T-cell (primary cell): ENCODE measurements at places on chromosomes 2 and 18.

DNA sequence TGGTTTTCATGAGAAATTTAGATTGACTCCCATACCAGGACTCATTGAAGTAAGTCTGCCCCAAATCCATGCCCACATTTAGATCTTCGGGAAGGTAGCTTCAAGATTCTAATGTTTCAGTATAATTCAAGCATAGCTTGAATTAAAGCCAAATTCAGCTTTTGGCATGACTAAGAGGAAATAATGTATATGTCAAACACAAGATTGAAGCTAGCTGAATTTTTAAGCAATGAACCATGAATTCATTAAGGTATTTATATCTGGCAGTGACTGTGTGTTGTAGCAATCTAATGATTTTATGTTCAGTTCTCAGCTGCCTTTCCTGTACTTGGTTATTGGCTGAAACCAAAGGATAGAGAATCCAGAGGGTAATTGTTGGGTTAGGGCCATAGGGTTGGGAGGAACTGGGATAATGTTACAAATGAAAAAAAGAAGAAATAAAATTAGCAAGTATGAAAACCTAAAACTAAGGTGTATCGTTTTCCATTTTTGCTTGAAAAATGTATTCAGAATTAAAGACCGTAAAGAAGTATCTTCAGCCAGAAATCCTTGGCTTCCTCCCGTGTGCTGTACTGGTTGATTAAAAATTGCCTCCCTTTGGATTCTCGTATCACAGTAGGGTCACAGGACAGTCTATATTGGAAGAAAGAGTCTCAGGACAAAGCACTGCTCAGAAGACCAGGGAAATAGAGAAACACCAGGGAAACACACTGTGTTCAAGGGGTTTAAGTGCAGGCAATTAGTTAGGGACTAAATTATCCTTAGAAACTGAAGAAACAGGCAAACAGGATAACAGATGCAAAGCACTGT lies 119.0 kb upstream of the FN1 start:
- no peak for DNase-seq

DNA sequence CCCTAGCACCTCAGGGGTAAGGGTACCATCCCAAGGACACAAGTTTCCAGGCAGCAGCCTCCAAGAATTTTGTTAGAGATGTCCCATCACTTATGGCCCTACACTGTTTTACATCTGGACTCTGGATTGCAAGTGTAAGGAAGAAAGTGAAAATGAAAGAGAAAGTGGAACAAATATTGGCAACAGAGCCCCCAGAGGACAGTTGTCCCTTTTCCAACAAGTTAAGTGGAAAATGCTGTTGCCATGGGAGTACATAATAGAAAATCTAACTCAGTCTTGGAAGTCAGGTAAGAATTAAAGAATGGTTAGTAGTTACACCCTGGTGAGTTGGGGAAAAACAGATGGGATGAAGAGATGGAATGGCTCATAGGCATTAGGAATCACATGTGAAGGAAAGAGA lies 50.6 kb downstream of the TTC21B start:
- DNase-seq = no peak

GRCh38 chr2:160432633-160433032 lies 61.0 kb downstream of the RBMS1 start:
- no peak for DNase-seq

DNA sequence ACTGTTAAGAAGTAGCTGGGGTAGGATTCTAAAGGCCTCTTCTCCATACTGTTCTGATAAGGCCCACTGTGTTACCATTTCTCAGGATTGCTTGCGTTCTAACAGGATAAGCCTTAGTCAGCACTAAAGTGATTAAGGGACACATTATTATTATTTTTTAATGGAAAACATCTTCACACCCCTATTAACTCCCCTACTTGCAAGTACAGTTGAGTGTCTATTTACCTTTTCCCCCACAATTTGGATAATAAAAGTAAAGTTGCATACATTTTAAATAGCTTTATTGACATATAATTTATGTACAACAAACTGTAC lies 9.0 kb downstream of the REL start:
- DNase-seq = no peak

GRCh38 chr2:30172627-30173026 lies 25.8 kb downstream of the YPEL5 start:
- DNase-seq = no peak

DNA sequence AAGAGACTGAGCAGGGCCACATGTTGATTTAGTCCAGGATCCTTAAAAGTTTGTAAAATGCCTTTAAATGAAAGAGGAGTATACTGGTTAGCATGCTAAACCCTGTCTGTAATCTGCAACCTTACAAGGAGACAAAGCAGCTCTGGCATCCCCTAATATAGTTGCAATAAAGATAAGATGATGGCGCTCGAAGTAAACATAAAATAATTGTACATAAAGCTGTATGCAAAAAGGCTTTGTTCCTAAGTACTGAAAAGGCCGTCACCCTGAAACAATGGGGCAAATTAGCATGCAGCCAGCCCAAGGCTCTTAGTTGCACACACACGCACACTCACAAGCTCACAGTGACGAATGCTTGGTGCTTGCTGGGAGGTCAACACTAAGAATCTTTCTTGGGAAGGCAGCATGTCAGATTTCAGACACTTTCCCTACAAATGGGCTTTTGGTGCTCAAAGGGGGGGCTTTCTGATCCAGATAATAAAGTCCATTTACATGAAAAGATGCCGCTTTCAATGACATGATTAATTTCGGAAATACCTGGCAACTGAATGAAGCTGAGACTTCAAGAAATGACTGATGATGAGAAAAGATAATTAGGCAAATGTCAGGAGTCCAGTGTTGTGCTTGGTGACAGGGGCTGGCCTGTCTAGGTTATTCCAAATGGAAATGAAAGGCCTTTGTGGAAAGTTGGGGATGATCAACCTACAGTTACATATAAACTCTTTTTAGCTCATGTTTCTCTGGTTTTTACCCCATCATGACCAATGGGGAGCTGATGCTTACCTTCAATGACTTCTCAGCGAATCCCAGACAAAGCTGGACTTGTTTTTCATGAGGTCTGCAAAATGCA lies 370.3 kb downstream of the MEIS1 start:
- no peak for DNase-seq

DNA sequence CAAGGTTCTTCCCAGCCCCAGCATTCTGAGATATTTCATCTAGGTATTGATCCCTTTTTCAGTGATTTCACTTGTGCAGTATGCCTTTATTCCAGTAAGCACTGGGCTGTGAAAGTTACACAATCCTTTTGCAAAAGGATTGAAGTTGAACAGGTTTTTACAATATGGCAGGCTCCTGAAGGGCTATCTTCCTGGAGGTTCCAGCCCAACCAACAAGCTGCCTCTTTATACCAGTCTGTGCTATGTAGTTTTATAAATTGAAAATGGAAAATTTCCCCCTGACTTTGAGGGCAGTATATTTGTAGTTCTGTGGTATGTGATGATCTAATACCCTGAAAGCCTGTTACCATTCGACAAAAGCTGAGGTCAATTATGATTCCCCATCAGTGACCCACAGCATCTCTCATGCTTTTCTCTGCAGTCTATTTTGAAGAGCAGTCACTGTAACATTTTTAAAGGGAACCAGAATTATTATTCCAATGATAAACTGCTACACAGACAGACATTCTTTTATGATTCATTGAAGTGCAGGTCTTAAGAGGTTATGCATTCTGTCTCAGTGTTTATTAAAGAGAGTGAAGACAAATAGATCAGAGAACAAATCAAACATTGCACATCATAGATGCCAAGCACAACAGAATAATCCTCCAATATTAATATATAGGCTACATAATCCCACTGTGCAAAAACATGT lies 35.2 kb upstream of the STPG4 start:
- no peak for DNase-seq

- no peak for DNase-seq
Measured at GRCh38 chr2:186835628-186836027, 13.3 kb downstream of the ZSWIM2 start.

DNA sequence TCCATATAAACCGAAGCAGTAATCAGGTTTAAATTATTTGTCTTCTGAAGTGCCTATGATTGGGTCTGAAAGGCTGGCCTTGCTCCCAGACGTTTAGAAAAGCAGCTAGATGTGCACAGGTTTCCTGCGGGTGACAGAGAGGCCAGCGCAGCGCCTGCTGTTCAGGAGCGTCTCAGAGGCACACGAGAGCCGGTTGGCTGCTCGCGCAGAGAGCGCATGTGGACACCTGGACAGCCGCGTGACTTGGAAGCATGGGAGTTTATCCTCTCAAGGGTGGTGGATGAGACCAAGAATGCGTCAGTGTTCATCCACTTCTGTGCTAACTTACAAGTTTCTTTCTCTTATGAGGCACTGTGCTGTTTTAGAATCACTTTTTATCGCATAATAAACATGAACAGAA lies 303.7 kb downstream of the PTGR3 start:
- DNase-seq = no peak

DNA sequence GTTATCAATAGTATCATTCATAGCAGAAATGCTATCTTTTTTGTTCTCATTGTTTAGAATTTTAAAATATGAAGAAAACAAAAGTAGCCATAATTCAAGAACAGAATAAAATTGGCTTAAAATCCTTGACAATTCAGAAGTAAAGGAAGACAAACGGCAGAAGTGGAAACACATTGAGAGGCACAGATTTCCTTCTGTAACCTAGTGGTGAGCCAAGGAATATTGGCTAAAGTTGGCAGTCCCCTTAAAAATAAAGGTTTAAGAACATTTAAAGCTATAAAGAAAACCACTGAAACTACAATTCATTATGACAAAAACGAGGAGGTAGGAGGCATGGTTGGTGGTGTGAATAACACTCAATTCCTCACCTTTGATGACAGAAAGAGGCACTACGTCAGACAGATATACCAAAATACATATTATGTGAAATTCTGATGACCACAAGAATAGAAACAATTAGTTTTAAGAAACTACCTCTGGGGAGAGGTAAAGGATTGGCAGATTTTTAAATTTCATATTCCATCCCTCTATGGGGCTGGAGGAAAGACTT lies 42.3 kb downstream of the SFT2D3 start:
- DNase-seq = no peak

DNA sequence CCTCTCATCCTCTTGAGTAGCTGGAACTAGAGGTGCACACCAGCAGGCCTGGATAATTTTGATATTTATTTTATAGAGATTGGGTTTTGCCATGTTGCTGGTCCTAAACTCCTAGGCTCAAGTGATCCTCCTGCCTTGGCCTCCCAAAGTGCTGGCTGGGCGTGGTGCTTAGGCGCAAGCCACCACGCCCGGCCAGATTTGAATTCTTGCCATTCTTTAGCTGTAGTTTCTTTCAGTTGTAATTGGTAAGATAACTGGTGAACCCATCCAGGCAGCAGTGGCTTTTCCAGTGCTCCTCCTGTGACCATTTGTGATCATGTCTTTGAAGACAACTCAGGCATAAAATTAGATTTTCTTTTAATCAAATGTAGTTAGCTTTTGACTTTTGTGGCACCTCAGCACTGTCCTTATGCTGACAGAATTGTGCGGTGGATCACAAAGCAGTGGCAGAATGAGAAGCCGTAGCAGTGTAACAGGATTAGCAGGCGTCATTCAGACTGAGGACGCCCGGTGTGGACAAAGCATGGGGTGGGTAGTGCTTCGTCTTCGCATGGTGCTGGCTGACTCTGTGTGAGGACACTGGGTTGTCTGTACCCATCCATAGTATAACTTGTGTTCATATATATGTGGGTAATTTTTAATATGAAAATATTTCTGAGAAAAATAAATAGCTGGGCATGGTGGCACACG lies 30.0 kb upstream of the TOGARAM2 start:
- no peak for DNase-seq

GRCh38 chr2:233441161-233442027 lies 87.1 kb downstream of the DGKD start:
- no peak for DNase-seq

GRCh38 chr18:80022613-80023012 lies 11.6 kb upstream of the RBFA start:
- DNase-seq = no peak

DNA sequence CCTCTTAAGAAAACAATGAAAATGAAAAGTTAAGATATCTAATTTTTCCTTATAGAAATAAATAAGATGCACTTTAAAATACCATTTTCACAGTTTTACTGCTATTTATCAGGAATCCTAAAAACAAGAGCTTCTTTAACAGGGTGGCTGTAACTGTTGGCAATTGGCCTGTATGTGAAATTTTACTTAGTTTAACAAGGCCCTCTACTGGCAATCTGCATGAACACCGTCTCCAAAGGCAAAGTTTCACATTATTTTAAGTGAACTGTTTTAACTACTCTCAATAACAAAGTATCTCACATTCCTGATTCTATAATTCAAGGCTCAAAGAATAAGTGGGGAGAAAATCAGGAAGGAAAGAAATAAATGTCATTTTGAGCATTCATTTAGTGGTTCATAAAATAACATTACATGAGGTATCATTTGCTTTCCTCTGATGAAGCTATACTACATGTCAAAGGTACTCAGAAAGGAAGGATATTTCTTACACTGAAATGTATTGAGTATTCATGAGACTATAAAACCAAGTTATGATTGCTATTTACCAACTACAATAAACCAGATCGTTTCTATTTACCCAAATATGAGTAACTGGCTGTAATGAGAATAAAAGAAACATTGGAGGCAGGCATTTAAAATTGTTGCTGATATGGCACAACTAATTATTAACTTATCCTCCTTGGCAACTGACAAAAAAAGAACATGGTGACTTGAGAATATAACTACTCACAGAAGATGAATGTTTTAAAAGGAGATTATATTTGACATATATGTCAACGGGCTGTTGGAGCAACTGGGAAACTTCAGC lies 7.0 kb downstream of the NCKAP5 start:
- DNase-seq = no peak

- no peak for DNase-seq
Measured at GRCh38 chr18:25675123-25675850, 323.3 kb upstream of the ZNF521 start.

GRCh38 chr2:239461291-239462190 lies 60.7 kb upstream of the HDAC4 start:
- DNase-seq = no peak

GRCh38 chr2:101277111-101277510 lies 24.4 kb downstream of the CNOT11 start:
- no peak for DNase-seq

DNA sequence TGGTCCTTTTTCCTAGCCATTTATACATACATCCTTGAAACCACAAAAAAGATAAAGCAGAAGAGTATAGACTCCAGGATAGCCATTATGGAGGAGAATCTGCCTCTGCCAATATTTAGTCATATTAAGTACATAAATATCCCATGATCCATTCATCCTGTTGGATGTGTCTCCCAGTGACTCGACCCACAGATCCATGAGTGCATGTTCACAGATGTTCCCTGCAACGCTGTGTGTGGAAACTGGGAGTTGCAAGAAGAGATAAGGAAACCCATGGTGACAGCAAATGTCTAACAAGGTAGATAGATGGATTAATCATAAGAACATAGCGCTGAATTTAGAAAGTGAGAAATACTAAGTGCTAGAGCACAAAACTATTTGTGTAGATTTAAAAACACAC lies 34.5 kb downstream of the STK39 start:
- DNase-seq = no peak

GRCh38 chr2:74921236-74921736 lies 37.2 kb upstream of the POLE4 start:
- DNase-seq = no peak

GRCh38 chr2:1538663-1539062 lies 125.4 kb downstream of the TPO start:
- no peak for DNase-seq
